ENCODE measurements at places on chromosomes 11 and 22. TPM values are rescaled to one million over a fixed set of nuclear protein-coding genes. Genes with fewer than 3 reads are reported as not detected.

GRCh38 chr22:32864596-32864995, 63.1 kb downstream of the TIMP3 start:
- H3K27me3 ChIP-seq, result no peaks in the 10 kb centered on the region
- H3K4me3 ChIP-seq, result no peak overlapping the region
- no peak overlapping the region for H3K27ac ChIP-seq
- H3K4me1 ChIP-seq, result no peaks in the 10 kb centered on the region
- H3K36me3 ChIP-seq, result peaks cover 15% of the 10 kb centered on the region
- no peak for DNase-seq

DNA sequence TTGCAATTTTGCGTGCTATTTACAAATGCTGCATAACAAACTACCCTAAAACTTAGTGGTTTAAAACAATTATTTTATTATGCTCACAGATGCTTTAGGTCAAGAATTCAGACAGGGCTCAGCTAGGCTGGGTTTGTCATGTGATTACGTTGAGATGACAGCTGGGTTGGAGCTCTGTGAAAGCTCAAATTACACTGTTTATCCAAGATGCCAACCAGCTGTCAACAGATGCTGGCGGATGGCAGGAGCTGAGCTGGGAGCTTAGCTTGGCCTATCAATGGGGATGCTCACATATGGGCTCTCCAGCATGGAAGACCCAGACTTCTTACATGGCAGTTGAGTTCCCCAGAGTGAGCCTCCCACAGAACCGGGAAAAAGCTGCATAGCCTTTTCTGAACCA, 62.7 kb downstream of the STK33 start:
- H3K4me1 ChIP-seq, result no peaks in the 10 kb centered on the region
- no peak overlapping the region for H3K27ac ChIP-seq
- no peak overlapping the region for H3K4me3 ChIP-seq
- no peaks in the 10 kb centered on the region for H3K27me3 ChIP-seq

- H3K4me3 ChIP-seq, result no peak overlapping the region
- H3K4me1 ChIP-seq, result no peaks in the 10 kb centered on the region
- H3K27ac ChIP-seq, result no peak overlapping the region
- no peaks in the 10 kb centered on the region for H3K27me3 ChIP-seq
- DNase-seq, result no peak
Observed at GRCh38 chr11:132541794-132542193, 990.5 kb downstream of the OPCML start.

GRCh38 chr22:44450503-44450902, 47.5 kb downstream of the RTL6 start:
- no peaks in the 10 kb centered on the region for H3K36me3 ChIP-seq
- no peaks in the 10 kb centered on the region for H3K27me3 ChIP-seq
- peak; percentile 21 for DNase-seq
- H3K4me1 ChIP-seq, result no peaks in the 10 kb centered on the region
- no peak overlapping the region for H3K27ac ChIP-seq

DNA sequence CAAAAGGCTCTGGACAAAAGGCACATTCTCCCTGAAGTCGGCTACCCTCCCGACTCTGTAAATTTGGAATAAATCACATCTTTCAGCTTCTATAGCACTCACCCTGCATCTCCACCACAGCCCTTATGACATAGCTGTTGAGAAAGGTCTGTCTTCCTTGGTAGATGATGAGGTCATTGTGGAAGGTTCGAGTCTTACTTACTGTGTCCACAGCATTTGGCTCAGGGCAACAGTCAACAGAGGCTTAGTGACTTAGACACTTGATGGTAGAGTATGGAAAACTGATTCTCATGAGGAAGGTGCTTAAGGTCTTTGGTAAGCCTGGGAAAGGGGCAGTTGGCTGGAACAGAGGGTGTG, 45.6 kb downstream of the PTPRJ start:
- peaks cover 6% of the 10 kb centered on the region for H3K4me1 ChIP-seq
- DNase-seq, result no peak
- no peaks in the 10 kb centered on the region for H3K36me3 ChIP-seq
- no peaks in the 10 kb centered on the region for H3K27me3 ChIP-seq
- no peak overlapping the region for H3K27ac ChIP-seq

DNA sequence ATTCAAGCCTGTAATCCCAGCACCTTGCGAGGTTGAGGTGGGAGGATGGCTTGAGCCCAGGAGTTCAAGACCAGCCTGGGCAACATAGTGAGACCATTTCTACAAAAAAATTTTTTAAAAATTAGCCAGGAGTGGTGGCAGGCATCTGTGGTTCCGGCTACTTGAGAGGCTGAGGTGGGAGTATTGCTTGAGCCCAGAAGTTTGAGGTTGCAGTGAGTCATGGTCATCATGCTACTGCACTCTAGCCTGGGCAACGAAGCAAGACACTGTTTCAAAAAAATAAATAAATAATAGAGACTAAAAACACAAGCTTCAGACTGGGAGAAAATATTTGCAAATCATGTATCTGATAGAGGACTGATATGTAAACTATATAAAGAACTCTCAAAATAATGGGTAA, 33.2 kb downstream of the BTBD10 start:
- H3K36me3 ChIP-seq, result peaks cover 25% of the 10 kb centered on the region
- no peak for DNase-seq
- no peaks in the 10 kb centered on the region for H3K27me3 ChIP-seq
- no peak overlapping the region for H3K27ac ChIP-seq

- H3K4me3 ChIP-seq, result no peak overlapping the region
- H3K4me1 ChIP-seq, result no peaks in the 10 kb centered on the region
- H3K27ac ChIP-seq, result no peak overlapping the region
- H3K36me3 ChIP-seq, result no peaks in the 10 kb centered on the region
- H3K27me3 ChIP-seq, result no peaks in the 10 kb centered on the region
Observed at GRCh38 chr11:32529994-32530588, 53.5 kb upstream of the EIF3M start.

DNA sequence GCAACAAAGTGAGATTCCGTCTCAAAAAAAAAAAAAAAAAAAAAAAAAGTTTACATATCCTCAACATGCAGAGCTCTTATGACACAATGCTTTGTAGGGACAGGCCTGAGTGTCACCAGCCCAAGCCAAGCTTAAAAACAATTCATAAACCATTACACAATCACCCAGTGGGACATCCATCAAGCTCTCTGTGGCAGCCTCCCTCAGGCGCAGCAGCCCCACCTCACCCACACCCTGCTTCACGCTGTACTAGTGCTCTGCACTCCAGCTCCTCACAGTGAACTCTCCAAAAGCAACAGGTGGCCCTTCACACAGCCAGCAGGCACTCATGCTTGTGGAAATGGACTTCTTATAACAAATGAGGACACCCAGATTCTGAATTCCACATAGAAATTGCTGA, 3.5 kb upstream of the FOXRED2 start:
- no peaks in the 10 kb centered on the region for H3K27me3 ChIP-seq
- peaks cover 5% of the 10 kb centered on the region for H3K4me1 ChIP-seq
- no peak for DNase-seq
- no peak overlapping the region for H3K27ac ChIP-seq

- H3K27me3 ChIP-seq, result peaks cover 9% of the 10 kb centered on the region
- no peaks in the 10 kb centered on the region for H3K36me3 ChIP-seq
- no peak for DNase-seq
- H3K4me1 ChIP-seq, result peaks cover 4% of the 10 kb centered on the region
- no peak overlapping the region for H3K4me3 ChIP-seq
Observed at GRCh38 chr11:45432910-45433309, 146.8 kb upstream of the SYT13 start.

- H3K27ac ChIP-seq, result peak overlapping the region; percentile 43
- H3K4me1 ChIP-seq, result no peaks in the 10 kb centered on the region
- H3K4me3 ChIP-seq, result no peak overlapping the region
- DNase-seq, result no peak
Observed at GRCh38 chr11:44033411-44033850, 14.3 kb upstream of the ACCSL start.

DNA sequence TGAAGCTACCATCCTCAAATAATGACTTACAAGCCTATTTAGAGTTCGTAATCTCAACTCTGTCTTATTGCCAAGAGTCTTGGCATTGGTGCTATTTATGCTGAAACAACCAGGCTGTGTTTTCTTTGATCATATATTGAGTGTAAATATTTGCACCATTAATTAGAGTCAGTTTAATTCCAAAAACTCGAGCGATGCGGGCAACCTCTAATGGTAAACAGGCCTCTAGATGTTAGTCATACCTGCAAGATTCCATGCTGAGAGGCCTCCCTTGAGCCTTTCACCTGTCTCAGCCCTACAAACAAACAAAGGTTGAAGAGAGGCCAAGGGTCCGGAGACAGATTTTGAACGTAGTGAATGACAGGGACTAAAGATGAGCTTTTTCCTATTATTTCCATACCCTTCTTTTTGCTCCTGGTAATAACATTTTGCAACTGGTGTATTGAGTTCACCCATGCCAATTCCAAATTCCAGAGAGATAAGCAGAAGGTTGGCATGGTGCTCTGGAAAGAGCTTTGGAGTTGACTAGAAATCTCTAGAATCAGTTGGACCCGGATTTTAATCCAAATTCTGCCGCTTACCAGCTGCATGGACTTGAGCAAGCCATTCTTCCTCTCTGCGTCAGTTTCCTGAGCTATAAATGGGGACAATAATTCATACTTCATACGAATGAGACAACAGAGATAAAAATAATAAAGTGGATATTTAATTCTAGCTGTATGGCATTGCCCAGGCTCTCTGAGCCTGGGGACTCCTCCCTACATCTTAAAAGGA, 99.1 kb upstream of the ANO1 start:
- no peak overlapping the region for H3K4me3 ChIP-seq
- no peak overlapping the region for H3K27ac ChIP-seq
- H3K36me3 ChIP-seq, result no peaks in the 10 kb centered on the region
- no peaks in the 10 kb centered on the region for H3K4me1 ChIP-seq
- peaks cover 16% of the 10 kb centered on the region for H3K27me3 ChIP-seq

DNA sequence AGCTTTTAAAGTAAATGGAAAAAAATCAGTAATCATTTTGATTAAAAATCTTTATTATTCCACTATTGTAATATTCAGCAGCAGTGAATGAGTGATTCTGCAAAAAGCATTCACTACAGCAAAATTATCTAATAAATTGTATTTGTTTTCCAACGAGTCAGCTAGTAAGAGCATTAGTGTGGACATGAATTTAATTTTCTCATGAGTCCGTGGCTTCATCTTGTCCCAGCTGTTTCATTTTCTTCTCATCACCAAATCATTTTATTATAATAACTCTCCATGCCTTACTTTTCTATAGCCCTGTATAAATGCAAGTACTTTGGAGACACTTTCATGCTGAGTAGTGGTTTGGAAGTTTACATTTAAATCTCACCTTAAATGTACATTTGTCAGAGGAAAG, 66.2 kb downstream of the FANCF start:
- H3K36me3 ChIP-seq, result no peaks in the 10 kb centered on the region
- H3K4me3 ChIP-seq, result no peak overlapping the region
- DNase-seq, result no peak
- H3K27ac ChIP-seq, result peak overlapping the region; percentile 69
- H3K4me1 ChIP-seq, result no peaks in the 10 kb centered on the region

- no peaks in the 10 kb centered on the region for H3K27me3 ChIP-seq
- H3K36me3 ChIP-seq, result no peaks in the 10 kb centered on the region
- H3K27ac ChIP-seq, result no peak overlapping the region
- no peak for DNase-seq
Observed at GRCh38 chr22:30217698-30218560, 28.6 kb downstream of the LIF start.

DNA sequence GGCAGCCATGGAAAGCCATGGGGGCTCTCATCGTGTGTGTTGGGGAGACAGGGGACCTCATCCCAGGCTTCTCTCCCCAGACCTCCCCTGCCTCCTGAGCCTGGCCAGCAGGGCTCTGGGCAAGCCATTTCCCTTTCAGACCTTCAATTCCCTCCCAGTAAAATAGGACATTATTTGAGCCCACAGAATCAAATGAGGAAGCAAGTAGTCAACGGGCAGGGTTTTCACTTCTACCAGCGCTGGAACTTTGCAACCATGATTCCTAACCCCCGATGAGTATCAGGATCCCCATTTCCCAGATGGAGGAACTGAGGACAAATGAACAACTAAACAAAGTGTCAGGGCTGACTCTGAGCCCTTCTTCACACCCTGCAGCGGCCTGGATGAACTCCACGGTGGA, 48.9 kb upstream of the TCF20 start:
- H3K4me3 ChIP-seq, result no peak overlapping the region
- no peak for DNase-seq
- no peak overlapping the region for H3K27ac ChIP-seq
- H3K4me1 ChIP-seq, result peaks cover 5% of the 10 kb centered on the region

GRCh38 chr22:27911330-27911729, 7.7 kb downstream of the PITPNB start:
- DNase-seq, result no peak
- peaks cover 55% of the 10 kb centered on the region for H3K36me3 ChIP-seq
- no peak overlapping the region for H3K27ac ChIP-seq
- H3K4me1 ChIP-seq, result peaks cover 11% of the 10 kb centered on the region

GRCh38 chr22:22855617-22856308, 31.9 kb upstream of the IGLL5 start:
- H3K4me3 ChIP-seq, result no peak overlapping the region
- peak; percentile 85 for DNase-seq
- no peaks in the 10 kb centered on the region for H3K36me3 ChIP-seq
- peaks cover 54% of the 10 kb centered on the region for H3K27me3 ChIP-seq

- peaks cover 3% of the 10 kb centered on the region for H3K4me1 ChIP-seq
- no peaks in the 10 kb centered on the region for H3K27me3 ChIP-seq
- DNase-seq, result peak; percentile 57
- no peaks in the 10 kb centered on the region for H3K36me3 ChIP-seq
- no peak overlapping the region for H3K27ac ChIP-seq
Observed at GRCh38 chr11:110298301-110298765, 1.9 kb upstream of the RDX start.

GRCh38 chr11:44950031-44950624, 555 bp downstream of the TP53I11 start:
- peak overlapping the region; percentile 86 for H3K4me3 ChIP-seq
- no peaks in the 10 kb centered on the region for H3K27me3 ChIP-seq
- peaks cover 31% of the 10 kb centered on the region for H3K36me3 ChIP-seq
- peak overlapping the region; percentile 82 for H3K27ac ChIP-seq
- DNase-seq, result peak; percentile 85

- no peak overlapping the region for H3K27ac ChIP-seq
- H3K4me3 ChIP-seq, result no peak overlapping the region
Observed at GRCh38 chr11:30436801-30437200, 113.9 kb downstream of the ARL14EP start.

CASP5 gene
- total RNA-seq, result not detected

GLYAT gene
- not detected for total RNA-seq

PNPLA5 gene
- 0.68 TPM for total RNA-seq

FREY1 gene
- not detected for total RNA-seq

NPTXR gene
- total RNA-seq, result 2.3 TPM

OR6T1 gene
- total RNA-seq, result not detected

GRAP2 gene
- total RNA-seq, result 0.92 TPM

CRYBB1 gene
- total RNA-seq, result not detected

ZFP91 gene
- 28.0 TPM for total RNA-seq
